ENCODE measurements at places on chromosomes 12 and 14.
A peak's percentile ranks its signal among the peaks of the same experiment; 100 is the strongest.

- no peak for DNase-seq
These were observed 67.9 kb upstream of the NR2C1 start for GRCh38 chr12:95141310-95141709.

DNA sequence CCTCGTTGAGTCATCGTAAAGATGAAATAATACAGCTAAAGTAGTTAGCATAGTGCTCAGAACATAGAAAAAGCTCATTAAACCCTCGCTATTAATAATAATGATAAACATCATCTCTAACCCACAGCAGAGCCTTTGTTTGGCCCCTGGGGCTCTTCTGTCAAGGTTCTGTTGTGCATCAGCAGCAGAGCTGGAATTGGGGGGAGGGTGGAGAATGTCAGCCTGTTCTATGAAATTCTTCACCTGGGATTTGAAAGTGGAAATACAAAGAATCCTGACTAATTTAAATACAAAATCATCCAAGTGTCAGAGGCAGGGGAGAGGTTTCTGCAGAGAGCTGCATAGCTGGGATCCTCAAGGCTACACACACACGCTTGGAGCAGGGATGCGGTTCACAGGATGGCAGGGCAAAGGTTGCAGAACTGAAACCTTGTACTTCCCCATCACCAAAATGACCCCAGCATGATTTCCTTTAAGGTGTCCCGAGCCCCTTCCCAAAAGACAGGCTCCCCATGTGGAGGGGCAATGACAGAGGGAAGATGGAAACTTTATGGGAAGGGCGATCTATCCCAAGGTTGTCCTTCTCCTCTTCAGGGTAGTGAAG lies 71.8 kb downstream of the DAD1 start:
- DNase-seq = peak; percentile 34

- no peak for DNase-seq
These were observed 734 bp downstream of the COX6A1 start for GRCh38 chr12:120438495-120439198.

GRCh38 chr12:123054371-123054770 lies 73.9 kb downstream of the ARL6IP4 start:
- DNase-seq = no peak

DNA sequence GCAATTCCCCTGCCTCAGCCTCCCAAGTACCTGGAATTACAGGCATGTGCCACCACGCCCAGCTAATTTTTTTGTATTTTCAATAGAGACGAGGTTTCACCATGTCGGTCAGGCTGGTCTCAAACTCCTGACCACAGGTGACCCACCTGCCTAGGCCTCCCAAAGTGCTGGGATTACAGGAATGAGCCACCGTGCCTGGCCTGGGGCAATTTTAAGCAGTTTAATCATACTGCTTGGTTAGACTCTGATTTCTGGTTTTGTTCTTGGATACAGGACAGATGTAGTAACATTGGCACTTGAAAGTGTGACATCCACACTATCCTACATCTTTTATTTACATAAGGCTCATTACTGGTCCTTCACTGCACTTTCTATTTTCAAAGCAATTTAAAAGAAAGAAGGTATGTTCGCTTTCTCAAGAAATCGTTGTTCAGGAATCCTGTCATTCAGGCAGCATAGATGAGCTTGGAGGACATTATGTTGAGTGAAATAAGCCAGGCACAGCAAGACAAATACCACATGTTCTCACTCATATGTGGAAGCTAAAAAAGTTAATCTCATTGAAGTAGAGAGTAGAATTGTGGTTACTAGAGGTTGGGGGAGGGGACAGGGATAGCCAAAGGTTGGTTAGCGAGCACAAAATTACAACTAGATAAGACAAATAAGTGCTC lies 4.0 kb upstream of the NUAK1 start:
- no peak for DNase-seq
